ENCODE measurements at places on chromosomes 11 and 22. TPM values are rescaled to one million over a fixed set of nuclear protein-coding genes. Genes with fewer than 3 reads are reported as not detected.

Gene BATF2
- 0.93 TPM for total RNA-seq

Gene GP1BB
- 0.73 TPM for total RNA-seq

Gene LMF2
- 51.8 TPM for total RNA-seq

Gene NRIP3
- total RNA-seq = 1.1 TPM

Gene IGLL1
- total RNA-seq = not detected

Gene NXPE4
- total RNA-seq = not detected

Gene TRIM48
- total RNA-seq = not detected

Gene LGALS12
- total RNA-seq = not detected

Gene MMP27
- total RNA-seq = not detected

Gene CNTF
- 1.3 TPM for total RNA-seq

Gene SLC22A6
- not detected for total RNA-seq

Gene SHANK2
- total RNA-seq = 7.1 TPM

Gene HORMAD2
- total RNA-seq = not detected

Gene ATG13
- 55.0 TPM for total RNA-seq

Gene PUS3
- total RNA-seq = 6.9 TPM

Gene RBMXL2
- not detected for total RNA-seq

Gene FOLR2
- not detected for total RNA-seq

Gene DMC1
- 3.5 TPM for total RNA-seq

Gene GAB2
- total RNA-seq = 4.4 TPM

Gene BRSK2
- total RNA-seq = 6.8 TPM
